Posterior cingulate gyrus (tissue), 11 donors: ENCODE measurements at places on chromosomes 1 and 21.

GRCh38 chr1:234538930-234539649, 60.1 kb upstream of the TARBP1 start:
- no peak for DNase-seq

DNA sequence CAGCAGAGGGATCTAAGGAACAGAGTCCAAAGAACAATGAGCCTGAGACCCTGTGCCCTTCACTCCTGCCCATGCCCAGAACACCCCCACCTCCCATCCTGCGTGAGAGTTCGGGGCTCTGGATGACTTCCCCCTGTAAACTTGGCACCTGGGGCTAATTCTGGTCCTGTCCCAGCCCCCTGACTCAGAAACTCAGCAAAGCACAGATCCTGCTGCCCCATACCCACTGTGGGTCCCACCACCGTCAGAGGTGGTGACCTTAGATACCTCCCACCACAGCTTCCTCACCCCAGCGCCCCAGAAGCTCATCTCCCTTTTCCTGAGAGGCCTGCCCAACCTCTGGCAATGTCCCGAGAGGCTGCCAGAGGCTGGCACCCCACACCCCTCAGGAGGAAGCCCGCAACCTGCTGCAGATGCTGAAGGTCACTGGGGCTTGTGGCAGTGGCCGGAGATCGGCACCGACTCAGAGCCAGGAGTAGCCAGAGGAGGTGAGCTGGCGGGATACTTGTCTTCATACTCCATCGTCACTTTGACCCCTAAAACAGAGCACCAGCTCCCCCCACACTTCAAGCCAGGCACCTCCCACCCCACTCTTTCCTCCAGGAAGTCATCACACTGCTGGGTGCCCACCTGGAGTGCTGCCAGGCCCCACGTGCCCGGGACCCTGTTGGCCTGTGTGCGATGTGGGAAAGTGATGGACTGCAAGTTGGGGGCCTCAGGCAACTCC, 111.6 kb upstream of the IFFO2 start:
- no peak for DNase-seq

DNA sequence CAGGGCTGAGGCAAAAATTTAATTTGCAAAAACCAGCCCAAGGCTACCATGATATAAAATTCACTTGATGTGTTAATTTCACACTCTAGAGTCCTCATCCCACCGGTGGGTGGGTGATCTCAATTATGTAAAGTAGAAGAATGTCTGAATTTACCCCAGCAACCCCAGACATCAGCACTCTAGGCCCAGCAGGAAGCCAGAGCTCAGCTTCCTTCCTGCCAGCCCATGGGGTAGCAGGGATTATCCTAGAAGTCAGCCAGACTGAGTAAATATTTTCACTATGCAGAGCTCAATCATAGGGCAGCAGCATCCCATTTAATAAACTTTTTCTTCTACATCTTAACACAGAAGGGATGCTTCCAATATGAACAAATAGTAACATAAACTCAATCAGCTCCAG, 71.0 kb downstream of the SIPA1L2 start:
- no peak for DNase-seq

GRCh38 chr1:248924696-248925532, 18.9 kb downstream of the PGBD2 start:
- DNase-seq: peak; percentile 91

- no peak for DNase-seq
Measured at GRCh38 chr1:112370996-112371395, 25.0 kb upstream of the CTTNBP2NL start.

- DNase-seq: no peak
Measured at GRCh38 chr1:64631346-64632034, 113.4 kb upstream of the RAVER2 start.

GRCh38 chr1:5978452-5978851, 13.8 kb downstream of the NPHP4 start:
- no peak for DNase-seq
